ENCODE measurements at places on chromosomes 3 and 15.

GRCh38 chr3:171088964-171089754, 62.6 kb upstream of the SLC2A2 start:
- DNase-seq = no peak

DNA sequence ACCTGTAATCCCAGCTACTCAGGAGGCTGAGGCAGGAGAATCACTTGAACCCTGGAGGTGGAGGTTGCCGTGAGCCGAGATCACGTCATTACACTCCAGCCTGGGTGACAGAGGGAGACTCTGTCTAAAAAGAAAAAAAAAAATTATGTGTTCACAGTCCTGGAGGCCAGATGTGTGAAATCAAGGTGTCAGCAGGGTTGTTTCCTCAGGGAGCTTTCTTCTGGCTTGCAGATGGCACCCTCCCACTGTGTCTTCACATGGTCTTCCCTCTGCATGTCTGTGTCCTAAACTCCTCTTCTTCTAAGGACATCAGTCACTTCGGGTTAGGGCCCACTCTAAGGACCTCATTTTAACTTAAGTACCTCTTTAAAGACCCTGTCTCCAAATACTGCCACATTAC, 56.1 kb upstream of the UBE2E1 start:
- no peak for DNase-seq

DNA sequence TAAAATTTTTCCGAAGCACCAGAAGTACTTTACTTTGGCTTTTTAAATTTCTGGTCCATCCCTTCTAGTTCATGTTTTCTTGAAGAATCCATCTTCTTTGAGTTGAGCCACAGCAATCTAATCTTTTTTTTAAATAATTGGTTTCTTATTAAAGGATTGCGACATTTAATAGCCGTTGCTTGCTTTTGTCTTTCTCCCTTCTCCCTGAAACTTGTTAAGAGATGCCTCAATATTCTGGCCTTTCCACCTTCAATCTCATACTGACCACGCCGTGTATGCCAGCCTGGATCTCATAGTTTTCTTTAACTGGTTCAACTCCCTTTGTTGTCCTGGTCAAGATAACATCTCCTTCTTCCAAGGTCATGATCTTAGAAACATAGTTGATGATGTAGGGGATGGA, 18.4 kb upstream of the RPLP1 start:
- no peak for DNase-seq

GRCh38 chr3:43484926-43485488, 136.8 kb downstream of the ANO10 start:
- no peak for DNase-seq

- DNase-seq = no peak
These were observed 12.5 kb downstream of the SMAD6 start for GRCh38 chr15:66714543-66714981.

DNA sequence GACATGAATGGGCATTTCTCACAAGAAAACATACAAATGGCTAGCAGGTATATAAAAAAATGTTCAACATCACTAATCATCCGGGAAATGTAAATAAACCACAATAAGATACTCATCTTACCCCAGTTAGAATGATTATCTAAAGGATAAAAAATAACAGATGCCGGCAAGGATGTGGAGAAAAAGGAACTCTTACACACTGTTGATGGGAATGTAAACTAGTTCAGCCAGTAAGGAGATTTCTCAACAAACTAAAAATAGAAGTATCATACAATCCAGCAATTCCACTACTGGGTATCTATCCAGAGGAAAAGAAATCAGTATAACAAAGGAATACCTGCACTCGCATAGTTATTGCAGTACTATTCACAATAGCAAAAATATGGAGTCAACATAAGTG, 124.2 kb downstream of the SATB1 start:
- DNase-seq = no peak

DNA sequence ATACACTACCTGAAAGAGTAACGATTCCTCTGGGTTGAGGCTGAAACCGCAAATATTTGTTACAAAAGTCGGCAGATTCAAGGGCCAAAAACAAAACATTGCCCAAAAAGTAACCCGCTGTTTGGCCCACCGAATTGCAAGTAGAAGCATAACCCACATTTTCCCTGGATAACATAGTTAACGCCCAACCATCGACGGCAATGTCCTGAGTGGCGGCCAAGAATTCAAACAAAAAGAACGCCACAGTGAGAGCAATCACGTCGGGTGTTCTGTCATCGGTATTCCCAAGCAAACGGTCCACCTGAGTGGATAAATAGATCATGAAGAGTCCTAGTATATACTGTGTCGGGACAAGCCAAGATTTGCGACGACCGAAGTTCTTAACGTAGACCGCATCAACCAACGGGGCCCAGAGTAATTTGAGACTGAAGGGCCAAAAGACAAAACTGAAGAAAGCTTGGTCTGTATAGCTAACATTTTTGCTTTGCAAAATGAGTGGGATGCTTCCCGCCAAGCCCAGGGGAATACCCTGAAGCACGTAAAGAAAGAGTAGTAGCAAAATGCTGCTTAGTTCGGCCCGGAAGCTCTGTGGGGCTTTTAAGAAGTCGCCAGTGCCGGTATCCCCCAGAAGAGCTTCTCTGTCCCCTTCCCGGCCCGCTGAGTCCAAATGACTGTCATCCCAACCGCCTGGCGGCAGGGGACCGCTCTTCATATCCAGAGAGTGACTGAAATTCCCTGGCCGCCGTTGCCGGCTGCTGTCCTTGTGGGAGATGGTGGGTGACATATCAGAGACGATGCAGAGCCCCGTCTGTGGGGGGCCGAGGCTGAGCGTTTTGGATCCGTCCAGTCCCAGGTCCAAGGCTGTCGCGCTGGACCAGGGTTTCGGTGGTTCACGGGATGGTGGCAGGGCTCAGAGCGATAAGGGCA, 750 bp downstream of the SLC33A1 start:
- DNase-seq = no peak
